ENCODE measurements at places on chromosomes 4 and X.

DNA sequence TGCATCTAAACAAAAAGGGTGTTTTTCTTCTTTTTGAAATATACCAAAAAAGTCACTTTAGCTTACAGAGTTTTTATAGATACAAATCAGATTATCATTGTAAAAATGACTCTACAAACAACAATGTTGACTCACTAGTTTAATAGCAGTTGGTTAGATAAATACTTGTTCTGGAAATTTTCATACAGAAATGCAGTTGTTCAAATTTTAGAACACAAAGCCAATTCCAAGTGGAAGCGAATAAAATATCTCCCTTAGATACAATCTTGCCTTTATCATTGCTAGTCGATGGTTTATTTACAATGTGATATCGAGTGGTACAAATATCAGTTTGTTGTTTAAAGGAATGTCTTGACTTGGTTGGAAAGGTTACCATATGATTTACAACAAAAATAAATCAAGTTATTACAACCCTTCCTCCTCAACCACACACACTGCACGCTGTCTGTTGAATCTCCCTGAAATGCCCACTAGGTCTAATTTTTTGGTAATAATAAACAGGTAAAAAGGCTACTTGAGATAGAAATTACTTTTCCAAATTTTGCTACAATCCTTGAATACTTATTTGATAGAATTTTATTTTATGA lies 114.8 kb downstream of the CDS1 start:
- peak; percentile 33 for DNase-seq

DNA sequence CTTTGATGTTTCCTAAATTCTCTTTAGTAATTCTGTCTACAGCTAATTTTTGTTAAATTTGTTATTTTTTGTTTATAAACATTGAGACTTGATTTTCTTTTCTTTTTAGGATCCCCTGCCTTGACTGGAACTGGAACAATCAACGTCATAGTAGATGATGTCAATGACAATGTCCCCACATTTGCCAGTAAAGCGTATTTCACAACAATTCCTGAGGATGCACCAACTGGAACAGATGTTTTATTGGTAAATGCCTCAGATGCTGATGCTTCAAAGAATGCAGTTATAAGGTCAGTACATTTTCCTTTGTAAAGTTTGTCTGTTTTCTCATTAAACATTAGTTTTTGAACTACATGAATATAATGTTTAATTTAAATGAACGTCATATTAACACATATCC lies 119.4 kb downstream of the FAT4 start:
- no peak for DNase-seq

DNA sequence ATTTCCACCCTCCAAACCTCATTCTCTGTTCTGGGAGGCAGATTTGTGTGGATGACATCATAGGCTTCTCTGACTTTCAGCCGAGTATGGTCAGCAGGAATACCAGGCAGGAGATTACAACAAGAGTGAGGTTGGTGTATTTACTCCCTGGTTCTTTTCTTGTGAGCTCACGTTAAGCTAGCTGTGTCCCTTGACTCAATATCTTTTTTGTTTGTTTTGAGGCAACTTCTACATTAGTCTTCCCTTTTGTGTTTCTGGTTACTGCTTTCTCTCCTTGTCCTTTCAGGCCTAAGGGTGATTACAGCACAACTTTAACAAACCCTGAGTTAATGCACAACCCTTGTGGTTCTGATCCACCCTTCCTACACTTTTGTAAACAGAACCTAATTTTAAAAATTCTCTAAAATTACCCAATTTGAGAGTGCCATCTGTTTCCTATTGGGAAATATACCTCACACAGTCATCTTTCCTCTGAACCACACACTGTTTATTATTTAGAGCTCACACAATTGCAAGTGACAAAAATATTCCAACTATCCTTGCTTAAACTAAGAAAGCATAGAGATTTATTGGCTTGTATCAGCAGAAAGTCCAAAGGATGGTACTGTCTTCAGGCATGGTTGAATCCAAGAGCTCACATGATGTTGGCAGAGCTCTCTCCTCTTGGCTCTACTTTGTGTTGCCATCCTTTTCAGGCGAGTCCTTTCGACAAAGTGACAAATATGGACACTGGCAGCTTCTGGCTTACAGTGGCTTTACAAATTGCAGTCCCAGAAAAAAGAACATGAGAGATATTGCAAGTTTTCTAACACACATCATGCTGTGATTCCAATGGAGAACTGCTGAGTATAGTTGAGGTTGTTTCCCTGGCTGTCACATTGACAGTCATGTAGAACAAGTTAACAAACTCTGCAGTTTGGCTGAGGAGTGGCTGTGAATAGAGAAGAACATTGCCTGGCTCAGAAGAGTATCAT lies 150.5 kb upstream of the DDIT4L start:
- peak; percentile 5 for DNase-seq

DNA sequence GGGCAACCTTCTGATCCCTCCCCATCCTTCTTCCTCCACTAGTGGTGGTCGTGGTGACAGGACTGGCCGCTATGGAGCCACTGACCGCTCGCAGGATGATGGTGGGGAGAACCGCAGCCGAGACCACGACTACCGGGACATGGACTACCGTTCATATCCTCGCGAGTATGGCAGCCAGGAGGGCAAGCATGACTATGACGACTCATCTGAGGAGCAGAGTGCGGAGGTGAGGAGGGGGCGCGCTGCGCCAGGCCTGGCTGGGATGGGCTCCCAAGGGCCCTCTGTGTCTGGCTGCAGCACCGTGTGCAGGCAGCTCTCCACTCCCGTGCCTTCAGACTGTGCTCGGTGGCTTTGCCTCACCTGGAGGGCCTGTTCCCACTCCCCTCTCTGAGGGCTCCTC lies 24.3 kb downstream of the RBM10 start:
- no peak for DNase-seq

DNA sequence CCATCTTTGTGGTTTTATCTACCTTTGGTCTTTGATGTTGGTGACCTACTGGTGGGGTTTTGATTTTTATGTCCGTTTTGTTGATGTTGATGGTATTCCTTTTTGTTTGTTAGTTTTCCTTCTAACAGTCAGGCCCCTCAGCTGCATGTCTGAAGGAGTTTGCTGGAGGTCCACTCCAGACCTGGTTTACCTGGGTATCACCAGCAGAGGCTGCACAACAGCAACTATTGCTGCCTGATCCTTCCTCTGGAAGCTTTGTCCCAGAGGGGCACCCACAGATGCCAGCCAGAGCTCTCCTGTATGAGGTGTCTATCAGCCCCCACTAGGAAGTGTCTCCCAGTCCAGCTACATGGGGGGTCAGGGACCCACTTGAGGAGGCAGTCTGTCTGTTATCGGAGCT lies 199.3 kb upstream of the WDFY3 start:
- peak; percentile 1 for DNase-seq

- no peak for DNase-seq
Measured at GRCh38 chr4:55107054-55107453, 18.3 kb downstream of the KDR start.

GRCh38 chrX:38960137-38960536 lies 158.9 kb downstream of the MID1IP1 start:
- no peak for DNase-seq

DNA sequence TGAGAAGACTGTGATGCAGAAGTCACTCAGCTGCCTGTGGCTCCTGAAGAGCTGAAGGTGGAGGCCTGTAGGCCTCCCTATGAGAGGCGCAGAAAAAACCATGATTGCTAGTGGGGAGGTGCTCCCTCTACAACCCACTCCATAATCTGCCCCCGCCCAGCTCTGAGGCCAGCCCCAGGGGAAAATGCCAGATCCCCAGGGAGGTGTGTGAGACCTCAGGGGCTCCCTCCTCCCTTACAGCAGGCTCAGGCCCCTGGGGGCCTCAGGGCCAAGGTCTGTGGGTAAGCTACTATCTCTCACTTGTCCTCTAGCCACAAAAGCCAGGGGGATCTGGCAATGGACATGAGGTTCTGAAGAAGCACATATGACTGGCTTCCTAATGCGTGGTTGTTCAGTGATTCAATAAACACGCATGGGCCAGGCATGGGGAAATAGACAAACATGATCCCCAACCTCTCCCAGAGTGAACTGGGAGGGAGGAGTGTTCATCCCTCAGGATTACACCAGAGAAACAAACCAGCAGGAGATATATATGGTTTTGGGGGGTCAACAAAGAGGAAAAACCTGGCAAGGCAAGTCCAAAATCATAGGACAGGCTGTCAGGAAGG lies 51.0 kb upstream of the MTM1 start:
- DNase-seq = no peak

DNA sequence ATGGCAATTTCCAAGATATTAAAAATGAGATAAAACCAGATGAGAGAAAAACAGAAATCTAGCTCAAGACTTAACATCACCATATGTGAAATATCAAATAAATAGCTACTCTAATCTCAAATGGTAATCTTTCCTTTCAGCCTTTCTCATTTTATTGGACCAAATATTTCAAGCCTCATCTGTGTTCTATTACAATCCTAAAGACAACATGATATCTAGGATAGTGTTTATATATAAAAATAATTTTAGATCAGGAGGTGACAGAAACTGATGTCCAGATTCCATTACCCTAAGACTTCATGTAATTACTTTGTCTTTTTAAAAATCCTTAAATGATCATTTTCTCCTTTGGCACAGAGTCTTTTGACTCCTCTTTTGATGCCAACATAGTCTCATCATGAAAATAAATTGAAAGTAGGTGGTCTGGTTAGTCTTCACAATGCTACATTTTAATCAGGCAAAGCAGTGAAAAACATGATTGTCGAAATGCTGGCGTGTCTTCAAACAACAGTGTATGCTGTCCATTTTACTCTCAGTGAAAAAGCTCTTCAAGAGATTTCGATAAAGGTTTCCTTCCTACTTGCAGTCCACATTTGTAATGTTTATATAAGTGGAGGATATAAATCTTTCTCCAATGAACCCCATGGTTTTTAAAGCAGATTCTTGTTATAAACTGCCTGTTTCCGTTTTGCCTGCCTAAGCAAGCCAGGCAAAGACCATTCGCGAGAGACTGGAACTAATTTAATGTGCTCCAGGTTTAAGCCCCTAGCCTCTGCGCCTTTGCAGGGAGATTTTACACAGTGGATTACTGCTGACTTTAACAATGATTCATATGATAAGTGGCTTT lies 169.8 kb downstream of the SCFD2 start:
- no peak for DNase-seq

- DNase-seq = peak; percentile 15
Measured at GRCh38 chrX:149837639-149838038, 43.3 kb upstream of the MAGEA8 start.

DNA sequence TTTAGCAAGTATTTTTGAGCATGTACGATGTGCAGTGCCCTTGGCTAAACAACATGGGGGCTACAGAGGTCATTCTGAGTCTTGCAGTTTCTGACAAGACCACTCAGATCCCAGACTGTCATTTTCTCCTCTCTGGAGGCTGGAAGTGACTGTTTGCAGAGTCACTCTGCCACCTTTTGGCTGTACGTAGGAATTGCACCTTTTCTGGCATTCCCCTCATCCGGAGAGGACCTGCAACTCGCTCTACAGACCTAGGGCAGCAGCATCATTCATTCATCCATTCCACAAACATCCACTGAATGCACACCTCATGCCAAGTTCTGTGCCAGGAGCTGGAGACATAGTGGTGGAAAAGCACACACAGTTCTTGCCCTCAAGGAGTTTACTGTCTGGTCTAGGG lies 160.4 kb upstream of the GPR101 start:
- peak; percentile 29 for DNase-seq

- peak; percentile 60 for DNase-seq
Measured at GRCh38 chr4:1714303-1715001, 2.3 kb upstream of the SLBP start.

GRCh38 chr4:94690851-94691254 lies 66.9 kb upstream of the BMPR1B start:
- peak; percentile 58 for DNase-seq

GRCh38 chr4:184473499-184474262 lies 669 bp downstream of the IRF2 start:
- DNase-seq = peak; percentile 50

DNA sequence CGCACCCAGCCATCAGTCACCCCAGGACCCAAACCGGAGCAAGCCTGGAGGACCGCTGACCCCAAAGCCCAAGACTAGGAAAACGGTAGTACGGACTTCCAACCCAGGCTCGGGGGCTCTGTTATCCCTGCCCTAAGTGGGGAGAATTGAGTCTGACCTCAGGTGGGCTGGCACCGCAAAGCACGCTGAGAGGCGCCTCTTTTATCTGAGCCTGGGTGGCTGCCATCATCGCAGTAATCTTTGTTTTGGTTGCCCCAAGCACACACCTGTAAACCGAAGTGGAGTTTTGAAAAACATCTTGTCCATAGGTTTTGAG lies 894 bp upstream of the SH3RF1 start:
- DNase-seq = no peak

DNA sequence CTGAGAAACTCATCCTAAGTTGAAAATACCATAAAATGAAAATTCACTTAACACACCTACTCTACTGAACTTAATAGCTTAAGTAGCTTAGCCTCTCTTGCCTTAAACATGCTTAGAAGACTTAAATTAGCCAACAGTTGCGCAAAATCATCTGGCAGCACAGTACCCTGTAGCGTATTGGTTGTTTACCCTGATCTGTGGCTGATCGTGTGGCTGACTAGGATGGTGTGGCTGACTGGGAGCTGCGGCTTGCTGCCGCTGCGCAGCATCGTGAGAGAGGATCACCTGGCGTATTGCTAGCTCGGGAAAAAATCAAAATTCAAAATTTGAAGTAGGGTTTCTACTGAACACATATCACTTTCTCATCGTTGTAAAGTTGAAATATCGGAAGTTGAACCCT lies 6.3 kb downstream of the RUFY3 start:
- DNase-seq = no peak

DNA sequence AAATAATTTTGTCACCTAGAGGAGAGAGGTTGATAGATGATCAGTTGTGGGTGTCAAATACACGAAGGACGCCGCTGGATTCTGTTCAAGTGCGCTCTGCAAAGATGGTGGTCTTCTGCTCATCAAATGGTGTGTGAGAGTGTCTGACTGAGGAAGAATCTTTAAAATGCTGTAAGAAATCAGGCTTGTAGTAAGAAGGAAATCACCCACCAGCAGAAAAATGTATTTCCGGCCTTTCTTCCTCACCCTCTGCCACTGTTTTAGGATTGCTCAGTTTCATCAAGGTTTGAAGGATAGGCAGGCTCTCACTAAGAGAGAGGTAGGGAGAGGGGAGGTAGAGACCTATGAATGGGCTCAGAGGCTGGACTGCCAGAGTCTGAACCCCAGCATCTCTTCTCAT lies 28.7 kb downstream of the RHOH start:
- DNase-seq = no peak

- DNase-seq = no peak
Measured at GRCh38 chr4:3288571-3289094, 4.2 kb upstream of the RGS12 start.

DNA sequence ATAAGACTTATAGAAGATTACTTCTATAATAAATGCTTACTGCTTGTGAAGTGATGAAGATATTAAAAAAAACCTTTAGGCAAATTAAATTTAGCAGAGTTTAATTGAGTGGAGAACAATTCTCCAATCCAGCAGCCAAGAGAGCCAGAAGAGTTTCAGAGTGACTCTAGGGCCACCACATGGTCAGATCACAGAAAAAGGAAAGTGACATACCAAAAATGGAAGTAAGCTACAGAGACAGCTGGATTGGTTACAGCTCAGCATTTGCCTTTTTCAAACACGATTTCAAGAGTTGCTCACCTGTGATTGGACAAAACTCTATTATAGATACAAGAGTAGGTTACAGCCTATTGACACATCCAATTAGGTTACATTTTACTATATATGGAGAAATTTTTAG lies 79.0 kb upstream of the TRAM1L1 start:
- DNase-seq = no peak

- no peak for DNase-seq
Measured at GRCh38 chr4:174396599-174397110, 112.9 kb downstream of the CEP44 start.
